ENCODE measurements at places on chromosomes 3 and 15.

DNA sequence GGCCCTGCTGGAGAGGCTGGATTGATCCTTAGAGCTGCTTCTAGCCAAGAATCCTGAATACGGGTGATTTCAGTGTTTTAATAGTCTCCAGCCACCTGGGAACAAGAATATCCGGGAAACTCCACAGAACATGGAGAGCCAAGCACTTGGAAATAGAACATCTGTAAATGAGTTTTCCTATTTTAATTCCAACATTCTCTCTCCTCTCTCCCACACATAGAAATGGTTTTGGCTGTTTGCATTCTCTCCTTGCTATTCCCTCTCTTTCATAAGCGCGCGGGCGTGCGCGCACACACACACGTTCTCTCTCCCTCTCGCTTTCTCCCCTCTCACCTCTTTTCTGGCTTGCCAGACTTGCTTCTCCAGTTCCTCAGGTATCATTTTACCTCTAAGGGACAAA, 50.6 kb downstream of the GADL1 start:
- no peak for DNase-seq

- no peak for DNase-seq
These were observed 54.5 kb upstream of the ACKR4 start for GRCh38 chr3:132542577-132542976.

DNA sequence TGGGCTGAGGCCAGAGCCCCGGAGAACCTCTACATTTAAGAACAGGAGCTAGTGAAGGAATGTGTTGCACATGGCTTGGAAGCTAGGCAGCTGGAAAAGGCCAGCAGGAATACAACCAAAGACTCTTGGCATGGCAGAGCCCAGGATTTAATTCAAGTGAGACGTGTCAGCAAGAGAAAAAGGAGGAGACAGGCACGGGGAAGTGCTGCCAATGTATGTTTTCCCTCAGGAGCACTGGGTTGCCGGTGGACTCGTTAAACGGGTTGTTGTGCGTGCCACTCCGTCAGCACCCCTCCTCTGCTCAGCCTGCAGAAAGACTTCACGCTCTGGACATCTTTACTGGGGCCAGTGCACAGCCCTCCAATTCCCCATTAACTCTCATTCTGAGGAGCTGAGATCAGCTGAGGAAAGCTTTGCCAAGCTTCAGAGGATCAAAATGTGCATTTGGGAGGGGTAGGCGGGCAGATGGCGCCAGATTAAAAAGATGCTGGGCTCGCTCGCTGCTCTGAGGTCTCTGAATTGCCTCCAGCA, 103.7 kb downstream of the PDZRN3 start:
- DNase-seq: no peak

DNA sequence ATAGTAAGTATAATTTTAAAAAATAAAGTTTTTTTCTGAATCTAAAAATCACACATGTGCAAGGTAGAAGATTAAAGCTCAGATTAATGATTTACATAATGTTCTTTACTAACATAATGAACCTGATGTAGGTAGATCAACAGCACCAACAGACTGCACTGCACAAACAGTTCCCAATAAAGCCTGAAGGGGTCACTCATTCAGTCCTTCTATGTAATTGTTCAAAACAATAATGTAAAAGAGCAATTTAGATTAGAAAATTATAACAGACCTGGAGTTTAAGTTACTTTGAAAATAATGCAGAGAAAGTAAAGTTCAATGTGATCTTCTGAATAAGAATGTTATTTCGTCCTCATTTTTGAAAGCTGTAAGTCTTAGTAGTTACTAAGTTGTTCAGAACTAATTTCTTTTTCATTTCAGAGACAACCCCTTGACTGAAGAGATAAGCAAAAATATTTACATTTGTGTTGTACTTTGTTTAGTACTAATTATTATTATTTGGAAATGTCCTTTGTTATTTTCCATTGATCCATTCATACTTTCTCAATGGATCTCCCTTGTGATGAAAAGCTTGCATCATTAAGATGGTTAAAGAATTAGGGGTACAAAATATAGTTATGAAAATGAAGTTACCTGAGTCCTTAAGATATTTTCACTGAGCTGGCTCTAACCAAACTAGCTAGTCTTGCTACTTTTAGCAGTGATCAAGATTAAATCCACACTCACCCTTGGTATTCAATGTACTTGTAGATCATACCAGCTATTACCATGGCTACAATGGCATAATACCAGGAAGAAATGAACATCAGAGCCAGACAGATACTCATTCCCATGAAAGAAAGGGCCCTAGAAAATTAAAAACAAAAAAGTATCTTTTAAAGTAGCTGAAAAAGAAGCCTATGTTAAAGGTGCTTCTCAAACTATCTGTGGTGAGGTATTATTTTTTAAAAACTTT, 16.8 kb downstream of the EMC4 start:
- DNase-seq: peak; percentile 20

GRCh38 chr3:64859625-64860535, 172.1 kb upstream of the ADAMTS9 start:
- no peak for DNase-seq

GRCh38 chr3:157170861-157171260, 10.9 kb upstream of the CCNL1 start:
- DNase-seq: no peak

GRCh38 chr3:128537091-128537703, 44.2 kb upstream of the GATA2 start:
- DNase-seq: no peak

- DNase-seq: no peak
These were observed 35.2 kb upstream of the PLSCR5 start for GRCh38 chr3:146640361-146640760.

GRCh38 chr3:12363397-12364195, 74.7 kb downstream of the PPARG start:
- DNase-seq: no peak

GRCh38 chr15:70262171-70262570, 164.5 kb upstream of the TLE3 start:
- no peak for DNase-seq

DNA sequence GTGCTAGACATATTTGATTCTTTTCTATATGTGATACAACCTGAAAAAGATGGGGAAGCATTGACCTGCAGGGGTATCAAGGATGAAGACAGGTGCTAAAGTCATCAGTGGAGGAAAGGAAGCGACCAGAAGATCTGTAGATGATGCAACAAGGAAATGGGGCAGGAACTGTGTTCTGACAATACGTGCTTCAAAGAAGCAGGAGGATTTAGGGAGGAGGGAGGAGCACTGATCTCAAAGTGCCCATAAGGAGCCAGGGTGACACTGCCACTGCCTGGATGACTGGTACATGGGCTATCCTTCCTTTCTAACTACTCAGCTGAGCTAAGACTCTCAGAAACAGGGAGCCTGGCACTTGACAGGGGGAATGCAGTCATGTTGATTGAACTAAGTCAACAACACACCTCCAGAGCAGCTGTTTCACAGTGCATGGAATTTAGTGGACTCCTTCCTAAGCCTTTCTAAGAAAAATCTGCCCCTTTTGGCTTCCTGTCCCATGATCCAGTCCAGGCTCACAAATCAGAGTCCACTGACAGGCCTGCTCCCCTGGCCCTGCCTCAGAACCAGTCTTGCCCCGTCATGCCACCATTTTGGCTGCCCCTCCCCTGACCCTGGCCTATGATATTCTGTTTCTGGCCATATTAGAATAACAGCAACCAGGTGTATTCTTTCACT, 12.0 kb downstream of the LYSMD4 start:
- no peak for DNase-seq

DNA sequence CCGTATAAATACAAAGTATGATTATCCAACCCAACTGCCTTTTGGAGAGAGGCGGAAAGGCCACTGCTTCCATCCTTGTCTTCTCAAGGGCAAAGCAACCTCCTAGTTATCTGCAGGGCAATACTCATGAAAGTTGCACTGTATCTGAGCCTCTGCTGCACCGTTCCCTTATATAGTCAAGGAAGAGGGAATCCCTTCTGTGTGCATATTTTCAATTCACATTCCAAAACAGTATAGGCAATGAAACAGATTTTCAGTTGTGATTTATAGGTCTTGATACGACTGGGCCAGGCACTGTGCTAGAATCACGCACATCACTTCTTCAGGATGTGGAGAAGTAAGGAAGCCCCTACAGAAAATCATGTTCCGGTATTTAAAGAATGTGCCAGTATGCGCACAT, 455.7 kb downstream of the FOXP1 start:
- no peak for DNase-seq

GRCh38 chr3:49662021-49662420, 12.1 kb upstream of the APEH start:
- no peak for DNase-seq

DNA sequence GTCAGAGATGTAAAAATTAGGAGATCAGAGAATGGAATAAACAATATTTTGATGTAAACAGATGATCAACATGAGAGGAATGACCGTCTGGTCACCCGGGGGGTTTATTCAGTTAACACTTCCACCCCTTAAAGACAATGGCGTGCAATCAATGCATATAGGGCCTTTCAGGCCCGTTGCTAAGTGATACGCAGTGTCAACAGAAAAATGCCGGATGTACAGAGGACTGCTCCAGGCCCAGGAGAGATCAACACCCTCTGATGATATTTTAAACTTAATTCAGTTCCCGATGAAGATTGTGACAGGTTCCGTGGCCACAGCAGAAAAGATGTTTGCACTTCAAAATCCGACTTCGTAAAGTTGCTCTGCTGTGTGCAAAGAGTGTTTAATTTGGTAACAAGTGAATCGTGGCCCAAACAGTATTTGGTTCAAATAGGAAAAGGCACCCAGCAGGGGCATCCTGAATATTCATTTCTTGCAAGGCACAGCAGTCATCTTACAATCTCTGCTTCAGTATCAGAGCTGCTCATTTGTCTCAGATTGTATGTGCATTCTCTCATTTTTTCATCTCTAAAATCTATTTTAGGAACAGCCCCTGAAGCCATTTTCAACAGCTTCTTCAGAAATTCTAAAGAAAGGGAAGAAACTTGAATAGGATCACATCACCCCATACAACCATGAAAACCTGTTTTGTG, 72.6 kb downstream of the FOXB1 start:
- DNase-seq: no peak

- DNase-seq: no peak
These were observed 243.8 kb upstream of the TLE3 start for GRCh38 chr15:70341566-70341965.

DNA sequence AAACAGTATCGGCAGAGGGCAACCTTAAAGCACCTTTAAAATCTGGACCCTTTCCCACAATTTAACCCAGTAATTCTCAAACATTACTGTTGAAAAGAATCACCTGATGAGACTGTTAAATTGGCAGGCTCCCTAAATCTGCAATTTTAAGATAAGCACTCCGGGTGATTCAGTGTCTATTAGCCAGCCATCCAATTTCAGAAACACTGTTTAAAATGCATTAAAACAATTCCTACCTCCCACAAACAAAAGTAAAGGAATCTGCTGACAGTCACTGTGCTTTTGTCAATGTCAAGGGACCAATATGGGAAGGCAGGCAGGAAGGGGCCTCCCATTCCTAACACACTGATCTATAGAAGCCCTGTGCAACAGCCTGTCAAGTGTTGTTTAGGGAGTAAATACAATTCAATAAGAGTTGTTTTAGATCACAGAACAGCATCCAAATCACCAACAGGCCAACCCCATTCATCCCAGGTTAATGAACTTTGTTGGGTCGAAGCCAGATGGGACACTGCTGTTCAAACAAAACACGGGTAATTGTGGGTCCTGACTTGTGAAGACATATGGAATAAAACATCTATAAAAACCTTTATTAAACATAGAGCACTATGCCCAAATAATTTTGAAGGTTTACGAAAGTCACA, 21.4 kb downstream of the SIAH2 start:
- no peak for DNase-seq

- no peak for DNase-seq
These were observed 39.1 kb upstream of the ARRDC4 start for GRCh38 chr15:97921296-97921865.

- no peak for DNase-seq
These were observed 229.9 kb downstream of the SV2B start for GRCh38 chr15:91329914-91330313.

GRCh38 chr3:7646851-7647250, 785.9 kb downstream of the GRM7 start:
- no peak for DNase-seq

- no peak for DNase-seq
These were observed 130.5 kb downstream of the LRRC3B start for GRCh38 chr3:26753095-26753494.

DNA sequence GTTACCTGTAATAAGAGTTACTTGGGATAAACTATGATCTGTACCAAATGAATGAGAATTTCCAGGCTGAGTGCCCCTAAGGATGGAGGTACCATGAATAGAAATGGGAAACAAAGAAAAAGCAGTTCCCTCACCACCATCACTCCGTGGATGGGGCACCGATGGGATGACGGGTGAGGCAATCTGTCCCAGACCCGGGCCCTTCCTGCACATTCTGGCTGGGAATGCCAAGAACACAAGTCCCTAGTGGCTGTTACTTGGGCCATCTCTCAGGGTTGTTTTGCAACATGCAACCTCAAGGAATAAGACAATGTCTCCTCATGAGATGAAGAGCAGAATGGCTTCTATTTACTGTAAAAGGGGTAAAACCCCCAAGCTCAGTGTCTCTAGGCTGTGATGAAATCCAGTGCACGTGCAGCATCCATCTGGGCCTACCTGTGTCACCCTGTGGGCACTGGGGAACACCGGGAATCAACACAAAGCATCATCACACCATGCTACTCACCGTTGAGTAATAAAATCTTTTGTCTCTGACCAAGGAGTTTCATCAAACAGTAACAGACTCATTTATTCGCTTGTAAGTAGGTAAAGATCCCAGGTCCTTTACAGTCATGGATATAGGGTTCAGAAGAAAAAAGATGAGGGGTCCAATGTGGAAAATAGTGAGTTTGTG, 22.3 kb downstream of the GNB4 start:
- no peak for DNase-seq

- DNase-seq: no peak
These were observed 748.6 kb upstream of the GBE1 start for GRCh38 chr3:82509951-82510603.

GRCh38 chr3:99911433-99911832, 93.8 kb downstream of the CMSS1 start:
- DNase-seq: no peak

DNA sequence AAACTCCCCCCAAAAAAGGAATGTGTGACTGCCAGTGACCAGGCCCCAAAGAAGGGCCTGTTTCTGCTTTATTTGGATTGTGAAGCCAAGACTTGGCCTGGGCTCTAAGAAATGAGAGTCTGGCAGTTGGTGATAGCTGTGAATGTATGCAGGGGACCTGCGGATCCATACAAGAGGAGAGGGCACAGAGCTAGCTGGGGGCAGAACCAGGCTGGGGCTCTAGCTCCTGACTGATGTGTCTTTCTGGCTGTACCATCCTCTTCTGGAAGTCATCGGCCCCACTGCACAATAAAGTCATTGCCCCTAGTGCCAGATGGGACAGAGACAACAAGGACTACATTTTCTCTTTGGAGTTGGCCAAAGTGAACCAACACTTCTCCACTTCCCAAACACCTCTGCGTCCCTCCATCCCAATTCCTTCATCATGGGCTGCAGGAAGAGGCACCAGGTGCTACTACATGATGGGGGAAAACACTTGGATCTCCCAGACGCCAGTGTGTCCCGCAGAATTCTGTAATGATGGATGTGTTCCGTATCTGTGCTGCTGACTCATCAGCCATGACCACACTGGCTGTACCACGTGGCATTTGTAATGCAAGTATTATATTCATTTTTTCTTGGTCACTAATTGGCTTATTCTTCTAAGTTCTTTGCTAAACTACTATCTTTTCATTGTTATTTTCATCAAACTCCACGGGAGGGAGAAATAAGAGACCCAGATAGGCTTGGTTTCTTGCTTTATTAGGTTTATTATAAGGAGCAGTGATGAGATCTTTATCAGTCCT, 1.7 kb upstream of the PLA2G4F start:
- no peak for DNase-seq

GRCh38 chr3:178513546-178514380, 22.5 kb upstream of the KCNMB2 start:
- DNase-seq: no peak

- no peak for DNase-seq
These were observed 262.3 kb upstream of the HES1 start for GRCh38 chr3:193873426-193874201.

All from HFFc6 (cell line).